Skeletal muscle cell (primary cell): ENCODE measurements at places on chromosomes 3 and 15.

- DNase-seq, result no peak
Observed at GRCh38 chr15:43792761-43793476, 799 bp downstream of the SERF2 start.

- DNase-seq, result no peak
Observed at GRCh38 chr15:31393444-31394091, 66.9 kb downstream of the KLF13 start.

- no peak for DNase-seq
Observed at GRCh38 chr3:174159604-174160003, 699.5 kb upstream of the NAALADL2 start.

DNA sequence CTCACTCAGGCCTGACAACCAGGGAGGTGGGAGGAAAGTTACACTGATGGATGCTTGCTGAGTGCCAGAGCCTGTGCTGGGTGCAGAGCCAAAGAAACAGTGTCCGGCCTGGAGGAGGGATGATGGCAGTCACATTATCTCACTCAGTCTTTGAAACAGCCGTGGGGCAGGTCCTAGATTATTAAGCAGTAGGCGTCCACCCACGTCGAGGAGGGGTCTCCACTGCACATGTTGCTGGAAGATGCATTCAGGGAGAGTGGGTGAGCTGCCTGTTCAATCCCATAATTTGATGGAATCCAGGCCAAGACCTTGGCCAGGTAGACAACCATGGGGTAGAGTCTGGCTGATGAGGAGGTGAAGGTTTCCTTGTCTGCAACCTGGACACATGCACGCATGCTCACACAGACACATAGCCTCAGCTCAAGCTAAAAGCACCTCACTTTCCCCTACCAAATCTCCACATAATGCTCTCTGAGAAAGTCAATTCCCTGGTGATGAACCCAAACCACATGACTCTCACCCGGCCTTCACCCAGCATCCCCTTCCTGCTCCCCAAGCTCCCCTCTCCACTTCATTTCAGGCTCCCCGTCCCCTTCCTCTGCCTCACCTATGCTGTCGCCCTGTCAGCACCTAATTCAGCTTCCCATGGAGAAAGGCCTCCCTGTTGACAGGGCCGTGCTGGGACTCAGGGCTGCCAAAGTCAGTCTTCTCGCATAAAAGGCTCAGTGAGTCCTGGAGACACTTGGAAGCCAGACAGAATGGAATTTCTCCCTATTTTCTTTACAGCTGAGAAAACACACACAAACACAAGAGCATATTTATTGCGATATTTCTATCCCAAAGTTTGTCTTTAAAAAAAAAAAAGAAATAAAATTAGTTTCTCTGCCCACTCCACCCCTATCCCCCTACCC is 29.8 kb downstream of the ACAN start:
- DNase-seq, result no peak

DNA sequence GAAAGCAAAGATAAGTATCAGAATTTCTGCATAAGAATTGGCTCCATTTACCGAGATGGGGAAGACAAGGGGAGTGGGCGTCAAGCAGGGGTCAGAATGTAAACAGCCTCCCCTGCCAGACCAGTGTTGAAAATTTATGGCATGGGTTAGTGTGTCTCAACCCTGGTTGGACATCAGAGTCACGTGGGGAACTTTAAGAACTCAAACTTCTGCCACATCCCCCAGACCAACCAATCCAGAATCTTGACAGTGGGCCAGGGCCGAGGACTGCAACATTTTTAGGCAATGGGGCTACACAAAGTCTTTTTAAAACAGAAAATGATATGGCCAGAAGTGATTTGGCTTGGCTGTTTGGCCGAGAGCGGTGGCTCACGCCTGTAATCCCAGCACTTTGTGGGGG is 14.3 kb upstream of the MASP1 start:
- DNase-seq, result no peak

DNA sequence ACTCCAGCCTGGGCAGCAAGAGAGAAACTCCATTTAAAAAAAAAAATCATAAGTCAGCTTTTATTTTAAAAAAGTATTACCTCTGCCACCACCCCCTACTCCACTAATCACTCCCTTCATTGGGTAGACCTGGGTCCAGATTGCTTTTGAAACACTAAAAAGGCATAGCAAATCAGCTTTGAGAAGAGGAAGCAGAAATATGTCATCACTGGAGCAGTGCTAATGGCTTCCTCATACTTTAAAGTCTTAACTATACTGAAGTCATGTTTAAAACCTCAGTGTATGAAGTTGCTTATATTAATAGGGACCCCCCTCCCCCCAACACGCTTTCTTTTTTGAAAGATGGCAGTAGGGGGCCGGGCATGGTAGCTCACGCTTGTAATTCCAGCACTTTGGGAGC is 1.0 kb upstream of the HTR3D start:
- DNase-seq, result no peak

DNA sequence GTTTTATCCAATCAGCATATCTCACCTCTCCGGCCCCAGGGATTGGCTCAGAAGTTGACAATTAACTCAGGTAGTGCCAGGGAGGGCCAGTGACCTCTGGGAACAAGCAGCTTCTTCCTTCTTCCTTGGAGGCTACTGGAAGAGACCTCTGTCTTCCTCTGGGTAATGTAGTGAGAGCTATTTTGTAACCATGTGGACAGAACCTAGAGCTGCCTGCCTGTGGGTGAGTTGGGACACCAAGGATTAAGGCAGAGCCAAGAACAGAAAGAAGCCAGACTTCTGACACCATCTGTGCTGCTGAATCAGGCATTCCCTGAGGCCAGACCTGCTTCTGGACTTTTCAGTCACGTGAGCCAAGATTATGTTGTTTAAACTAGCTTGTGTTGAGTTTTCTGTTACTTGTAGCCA is 5.9 kb upstream of the NDUFAF1 start:
- DNase-seq, result peak; percentile 30

DNA sequence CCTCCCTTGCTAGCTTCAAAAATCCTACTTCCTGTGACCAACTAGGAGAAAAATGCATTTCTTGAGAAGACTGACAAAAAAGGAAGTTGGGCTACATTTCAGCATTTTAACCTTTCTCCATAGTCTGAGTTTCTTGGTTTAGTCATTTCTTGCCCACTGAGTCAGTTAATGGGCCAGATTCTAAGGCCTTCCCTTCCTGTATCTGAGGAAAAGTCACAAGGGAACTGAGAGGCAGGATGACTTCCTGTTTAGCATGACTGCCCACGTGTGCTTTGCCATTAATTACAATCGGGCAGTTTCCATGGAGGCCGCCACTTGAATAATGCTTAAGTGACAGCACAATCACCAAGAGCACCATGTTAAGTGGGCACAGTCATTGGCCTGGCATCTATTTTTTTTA is 794.4 kb upstream of the LMCD1 start:
- DNase-seq, result no peak

GRCh38 chr3:127894481-127894880 is 20.6 kb upstream of the KBTBD12 start:
- DNase-seq, result no peak

- no peak for DNase-seq
Observed at GRCh38 chr15:49452595-49452994, 29.6 kb downstream of the FGF7 start.

- no peak for DNase-seq
Observed at GRCh38 chr3:189781415-189781814, 150.2 kb downstream of the TP63 start.

GRCh38 chr3:65252266-65252665 is 564.5 kb upstream of the ADAMTS9 start:
- DNase-seq, result no peak

- DNase-seq, result no peak
Observed at GRCh38 chr3:120449701-120450599, 842 bp downstream of the FSTL1 start.

DNA sequence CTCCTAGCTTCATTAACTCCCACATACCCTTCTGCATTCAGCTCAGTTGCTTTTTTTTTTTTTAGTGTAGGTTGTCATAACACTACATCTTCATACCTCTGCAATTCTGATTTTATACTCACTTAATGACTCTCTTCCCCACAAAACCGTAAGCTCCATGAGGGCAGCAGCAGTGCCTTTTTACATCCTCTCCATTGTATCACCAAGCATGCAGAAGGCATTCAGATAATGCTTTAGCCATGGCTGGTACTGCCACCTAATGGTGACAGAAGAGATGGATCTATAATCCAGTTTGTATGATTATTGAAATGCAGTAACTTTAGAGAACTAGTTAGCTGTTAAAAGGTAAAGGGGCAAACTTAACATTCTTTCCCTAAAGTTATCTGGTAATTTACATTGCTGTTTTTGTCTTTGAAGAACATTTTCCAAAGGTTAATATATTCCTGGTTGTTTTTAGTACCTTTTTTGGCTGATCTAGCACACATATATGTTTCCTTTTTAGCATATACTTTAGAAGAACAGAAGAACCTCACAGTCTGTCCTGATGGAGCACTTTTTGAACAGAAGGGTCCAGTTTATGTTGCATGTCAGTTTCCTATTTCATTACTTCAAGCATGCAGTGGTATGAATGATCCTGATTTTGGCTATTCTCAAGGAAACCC is 36.8 kb downstream of the ATP1B3 start:
- DNase-seq, result peak; percentile 23

GRCh38 chr3:168989396-168989795 is 674.1 kb downstream of the MECOM start:
- DNase-seq, result no peak

DNA sequence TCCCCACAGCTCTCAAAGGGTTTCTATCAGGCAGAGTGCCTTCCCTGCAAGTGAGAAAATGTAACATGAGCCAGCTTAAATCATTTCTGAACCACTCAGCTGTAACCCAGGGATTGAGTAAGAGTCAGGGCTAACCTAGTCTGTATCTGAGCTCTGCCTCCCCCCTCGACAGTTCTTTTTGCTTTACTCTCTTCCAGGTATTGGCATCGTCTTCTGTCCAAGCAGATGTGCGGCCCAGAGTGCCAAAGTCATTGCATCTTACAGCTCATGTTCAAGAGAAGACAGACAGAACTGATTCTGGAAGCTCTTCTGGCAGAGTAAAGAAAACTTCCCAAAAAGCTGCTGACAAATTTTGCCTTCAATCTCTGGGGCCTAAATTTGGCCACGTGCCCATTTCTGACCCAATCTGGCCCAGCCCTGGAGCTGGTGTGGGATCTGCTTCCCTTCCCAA is 74.8 kb downstream of the ABHD5 start:
- no peak for DNase-seq

DNA sequence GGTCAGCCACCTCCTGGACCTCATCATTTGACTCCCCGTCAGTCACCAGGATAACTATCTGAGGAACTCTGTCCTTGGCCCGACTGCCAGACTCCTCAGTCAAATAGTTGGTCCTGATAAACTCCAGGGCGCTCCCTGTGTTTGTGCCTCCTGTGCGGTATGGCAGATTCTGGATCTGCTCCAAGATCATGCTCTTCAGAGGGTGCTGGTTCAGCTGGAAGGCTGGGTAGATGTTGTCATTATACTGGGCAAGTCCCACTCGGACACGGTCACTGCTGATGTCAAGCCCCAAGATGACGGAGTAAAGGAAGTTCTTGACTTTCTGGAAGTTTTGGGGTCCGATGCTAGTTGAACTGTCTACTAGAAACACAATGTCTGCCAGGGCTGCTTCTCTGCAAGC is 31.1 kb upstream of the CAPN7 start:
- no peak for DNase-seq

- no peak for DNase-seq
Observed at GRCh38 chr15:68830141-68830785, 9.6 kb upstream of the ANP32A start.

- DNase-seq, result peak; percentile 24
Observed at GRCh38 chr3:98521897-98522543, 682 bp downstream of the CLDND1 start.

GRCh38 chr15:34248190-34248589 is 23.4 kb downstream of the EMC4 start:
- no peak for DNase-seq

GRCh38 chr15:66261056-66261455 is 7.5 kb upstream of the MEGF11 start:
- no peak for DNase-seq

DNA sequence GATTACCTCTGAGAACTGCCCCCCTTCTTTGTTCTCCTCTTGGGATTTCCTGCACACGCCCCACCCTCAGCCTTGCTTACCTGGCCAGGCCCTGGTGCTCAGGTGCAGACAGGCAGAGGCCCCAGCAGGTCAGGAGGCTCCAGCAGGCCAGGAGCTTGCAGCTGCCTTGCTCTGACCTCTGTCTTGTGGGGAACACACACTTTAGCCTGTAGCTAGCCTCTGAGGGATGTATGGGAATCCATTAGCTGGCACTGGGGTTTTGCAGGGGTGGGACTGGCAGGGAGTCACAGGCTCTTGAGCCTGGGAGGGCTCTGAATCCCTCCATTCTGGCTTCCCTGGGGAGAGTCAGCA is 2.7 kb downstream of the SMAD6 start:
- DNase-seq, result no peak

DNA sequence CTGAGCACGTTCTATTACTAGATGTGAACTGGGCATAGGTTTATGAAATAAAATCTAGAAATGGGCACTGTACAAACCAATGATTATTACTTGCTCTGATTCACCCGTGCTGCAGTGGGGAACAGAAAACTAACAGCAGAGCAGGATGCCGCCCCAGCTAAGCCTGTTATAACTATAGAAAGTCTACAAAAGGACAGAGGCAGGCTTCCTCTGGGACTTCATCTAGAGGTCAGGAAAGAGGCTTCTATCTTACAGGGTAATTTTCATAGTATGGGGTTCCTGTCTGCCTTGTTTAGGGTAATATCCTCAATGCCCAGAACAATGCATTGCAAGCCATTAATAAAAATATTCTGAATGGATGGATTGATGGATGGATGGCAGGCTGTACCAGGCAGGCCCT is 177.0 kb upstream of the TBL1XR1 start:
- no peak for DNase-seq

DNA sequence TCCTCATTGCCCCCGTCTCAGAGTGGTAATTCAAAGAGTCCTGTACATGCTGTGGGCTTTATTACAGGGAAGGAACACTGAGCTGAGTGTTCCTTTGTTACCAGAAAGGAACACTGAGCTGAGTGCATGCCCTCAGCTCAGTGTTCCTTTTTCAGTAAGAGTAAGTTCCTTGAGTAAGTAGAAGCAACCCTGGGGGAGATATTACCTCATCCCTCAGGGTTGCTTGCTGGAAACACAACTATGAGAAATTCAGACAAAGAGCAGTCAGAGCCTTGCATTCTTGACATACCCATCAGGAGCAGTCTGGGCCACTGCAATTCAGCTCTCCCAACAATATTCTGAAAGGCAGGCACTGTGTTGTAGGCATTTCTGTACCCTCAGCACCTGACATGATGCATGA is 17.0 kb downstream of the CHRM5 start:
- peak; percentile 73 for DNase-seq

DNA sequence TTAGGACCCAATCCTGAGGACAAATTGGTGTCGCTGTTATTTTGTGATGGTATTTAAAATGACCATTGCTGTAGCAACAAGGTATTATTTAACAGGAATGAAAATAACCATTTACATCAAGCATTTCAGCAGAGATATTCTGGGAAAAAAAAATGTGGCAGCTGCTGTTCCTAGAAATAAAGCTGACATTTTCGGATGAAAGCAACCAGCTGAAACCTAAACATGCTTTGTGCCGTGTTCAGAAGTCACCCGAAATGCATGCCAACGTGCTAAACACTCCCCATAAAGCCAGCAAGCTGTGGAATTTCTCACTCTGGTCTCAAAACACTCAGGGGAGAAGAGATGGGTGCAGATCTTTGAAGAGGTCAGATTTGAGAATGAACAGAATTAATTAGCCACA is 31.5 kb upstream of the TAFA4 start:
- no peak for DNase-seq
